Activated CD4-positive, alpha-beta memory T cell treated with anti-CD3 and anti-CD28 coated beads for 36 hours (primary cell): ENCODE measurements at places on chromosomes 12 and 14. TPM values are rescaled to one million over a fixed set of nuclear protein-coding genes. Genes with fewer than 3 reads are reported as not detected.

GRCh38 chr14:30725763-30726162, 103.6 kb downstream of the SCFD1 start:
- H3K27me3 ChIP-seq = no peaks in the 10 kb centered on the region
- H3K36me3 ChIP-seq = peaks cover 58% of the 10 kb centered on the region
- H3K4me3 ChIP-seq = no peak overlapping the region
- no peaks in the 10 kb centered on the region for H3K4me1 ChIP-seq

AMIGO2 gene
- 12.4 TPM for total RNA-seq

AKAP5 gene
- 0.74 TPM for total RNA-seq

SMIM41 gene
- not detected for total RNA-seq

DNA sequence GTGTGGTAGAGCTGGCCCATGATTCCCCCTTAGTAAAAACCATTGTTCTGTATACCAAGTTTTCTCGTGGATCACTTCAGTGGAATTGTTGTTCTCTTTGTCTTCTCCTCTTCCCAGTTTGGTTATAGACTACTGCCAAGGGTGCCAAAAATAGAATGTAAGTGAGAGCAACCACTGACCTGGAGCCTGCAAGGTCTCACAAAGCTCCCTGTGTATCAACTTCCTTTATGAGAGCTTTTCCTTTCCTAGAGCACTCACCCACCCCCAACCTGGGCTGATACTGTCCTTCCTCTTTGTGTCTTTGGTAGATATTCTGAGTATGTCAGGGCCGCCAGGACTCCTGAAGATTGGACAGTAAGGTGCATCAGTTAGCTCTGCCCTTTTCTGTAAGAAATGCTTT, 101.0 kb downstream of the SCN8A start:
- no peaks in the 10 kb centered on the region for H3K36me3 ChIP-seq
- H3K4me1 ChIP-seq = peaks cover 6% of the 10 kb centered on the region
- H3K27me3 ChIP-seq = no peaks in the 10 kb centered on the region
- no peak overlapping the region for H3K4me3 ChIP-seq
